Amniotic epithelial cell (primary cell): ENCODE measurements at places on chromosomes 12 and 14.
A peak's percentile ranks its signal among the peaks of the same experiment; 100 is the strongest.

DNA sequence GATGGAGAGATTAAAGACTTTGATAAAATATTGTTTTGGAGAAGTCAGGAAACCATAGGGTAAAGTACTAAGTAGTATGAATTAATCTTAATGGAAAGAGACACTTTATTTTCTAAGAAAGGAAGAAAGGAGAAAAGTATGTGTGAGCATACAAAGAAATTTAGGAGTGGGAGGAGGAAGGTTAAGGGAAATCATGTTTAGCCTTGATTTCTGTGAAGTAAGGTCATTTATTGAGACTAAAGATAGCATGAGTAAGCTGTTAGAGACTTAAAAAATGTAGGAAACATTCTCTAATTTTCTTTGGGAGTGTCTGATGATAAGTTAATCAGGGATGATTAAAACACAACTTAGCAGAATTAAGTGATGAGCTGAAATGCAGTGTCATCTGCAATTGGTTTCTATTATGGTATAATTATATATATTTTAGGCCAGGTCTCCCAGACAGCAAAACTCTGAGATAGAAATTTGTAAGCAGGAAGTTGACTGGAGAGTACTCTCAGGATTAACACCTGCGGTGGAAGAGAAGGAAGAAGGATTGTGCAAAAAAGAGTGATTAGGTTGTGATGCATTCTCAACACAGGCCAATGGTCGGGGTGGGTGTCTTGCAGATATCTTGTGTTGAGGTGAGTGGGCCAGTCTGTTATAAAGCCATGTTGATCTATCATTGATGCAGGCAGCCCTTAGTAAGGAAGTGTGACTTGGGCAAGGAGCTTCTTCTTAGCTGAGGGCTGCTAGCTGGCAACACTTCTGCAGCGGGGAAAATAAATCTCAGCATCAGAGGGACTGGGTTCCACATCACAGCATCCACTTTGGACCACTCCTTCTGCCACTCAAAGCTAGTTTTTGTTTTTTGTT lies 256.2 kb downstream of the AEBP2 start:
- peak; percentile 34 for DNase-seq

DNA sequence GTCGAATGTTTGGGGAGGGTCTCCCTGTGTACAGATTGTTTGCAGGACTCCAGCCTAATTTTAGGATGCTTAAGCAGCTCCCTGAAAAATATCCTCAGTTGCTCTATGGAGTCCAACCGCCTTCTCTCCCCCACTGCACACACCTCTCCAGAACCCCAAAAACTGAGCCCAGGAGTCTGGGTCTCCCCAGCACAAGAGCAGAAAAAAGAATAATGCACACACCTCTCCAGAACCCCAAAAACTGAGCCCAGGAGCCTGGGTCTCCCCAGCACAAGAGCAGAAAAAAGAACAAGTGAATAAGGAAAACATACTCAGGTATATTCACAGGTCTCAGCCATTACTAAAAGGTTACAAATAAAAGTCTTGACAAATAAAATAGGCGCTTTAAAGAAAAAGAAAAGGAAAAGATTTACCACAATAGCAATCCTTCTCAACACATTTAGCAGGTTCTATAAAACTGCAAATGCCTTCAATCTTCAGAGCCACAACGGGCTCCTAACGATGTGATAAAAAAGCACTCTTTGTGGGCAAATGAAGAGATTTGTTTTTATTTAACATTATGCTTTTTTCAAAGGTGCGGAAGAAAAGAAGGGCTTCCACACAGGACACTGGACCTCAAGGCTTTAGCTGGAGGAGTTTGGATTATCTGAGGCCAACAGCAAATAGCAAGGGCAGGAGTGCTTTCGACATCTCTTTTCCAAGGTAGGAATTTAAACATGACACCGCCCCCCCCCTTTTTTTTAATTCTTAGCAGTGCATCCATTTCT lies 8.2 kb downstream of the BCL11B start:
- DNase-seq = no peak

GRCh38 chr14:65986041-65986440 lies 500.1 kb upstream of the CCDC196 start:
- peak; percentile 44 for DNase-seq

DNA sequence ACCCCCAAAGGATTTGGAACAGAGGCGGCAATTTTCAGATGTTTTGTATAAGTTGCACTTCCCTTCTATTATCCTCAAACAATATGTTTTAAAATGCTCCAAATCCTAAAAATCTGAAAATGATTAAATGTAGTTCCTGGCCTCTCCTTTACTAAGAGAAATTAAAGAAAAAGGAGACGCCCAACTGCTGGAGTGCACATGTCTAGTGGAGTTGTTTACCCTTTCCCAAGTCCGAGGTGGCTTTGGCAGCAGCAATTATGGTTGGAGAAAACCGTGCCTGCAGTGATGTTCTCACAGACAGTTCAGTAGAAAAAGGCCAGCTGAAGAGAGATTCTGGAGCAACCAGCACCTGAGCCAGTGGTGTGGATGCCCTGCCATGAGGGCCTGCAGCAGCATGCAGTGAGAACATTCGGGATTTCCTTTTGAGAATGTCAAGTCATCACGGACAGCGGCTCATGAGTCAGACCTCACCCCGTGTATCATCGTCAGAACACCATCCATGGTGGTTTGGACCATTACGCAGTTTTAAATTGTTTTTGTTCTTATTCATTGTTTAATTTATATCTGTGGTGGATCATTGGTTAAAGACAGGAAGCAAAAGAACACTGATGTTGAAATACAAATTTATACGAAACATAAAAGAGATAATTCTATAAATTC lies 179.0 kb upstream of the KRR1 start:
- peak; percentile 99 for DNase-seq
